ENCODE measurements at places on chromosomes 2 and 18.

- DNase-seq, result no peak
These were observed 117.3 kb upstream of the HNMT start for GRCh38 chr2:137846993-137847392.

DNA sequence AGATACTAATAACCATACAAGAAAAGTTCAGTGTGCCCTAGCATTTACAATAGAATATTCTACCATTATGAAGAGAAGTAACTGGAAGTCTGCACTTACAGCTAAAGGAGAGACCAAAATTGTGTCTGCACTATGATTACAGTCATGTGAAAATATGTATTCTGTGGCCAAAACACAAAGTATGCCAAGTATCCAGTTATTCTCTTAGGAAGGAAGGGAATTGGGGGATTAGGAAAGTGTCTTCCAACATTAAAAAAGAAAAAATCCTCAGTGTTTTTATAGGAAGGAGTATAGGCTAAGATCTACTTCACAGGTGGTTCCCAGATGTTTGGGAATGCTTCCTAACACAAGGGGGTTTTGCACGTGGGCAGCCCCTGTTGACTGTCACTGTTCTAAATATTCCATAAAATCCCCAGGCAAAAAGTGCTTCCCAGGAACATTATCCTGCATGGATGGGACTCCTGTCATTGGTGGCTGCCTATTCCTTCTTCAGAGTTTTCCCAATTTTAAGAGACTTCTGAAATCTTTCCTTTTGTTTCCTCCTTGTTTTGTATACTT is 180.2 kb upstream of the KLHL29 start:
- DNase-seq, result no peak

- no peak for DNase-seq
These were observed 15.4 kb downstream of the PECR start for GRCh38 chr2:216066230-216066629.

GRCh38 chr2:108266218-108266617 is 22.5 kb upstream of the SULT1C2 start:
- no peak for DNase-seq

GRCh38 chr2:199602896-199603717 is 145.4 kb upstream of the SATB2 start:
- no peak for DNase-seq

GRCh38 chr2:153986488-153987229 is 114.9 kb downstream of the GALNT13 start:
- DNase-seq, result no peak

- DNase-seq, result no peak
These were observed 353.1 kb downstream of the ARHGAP15 start for GRCh38 chr2:143482316-143482715.

DNA sequence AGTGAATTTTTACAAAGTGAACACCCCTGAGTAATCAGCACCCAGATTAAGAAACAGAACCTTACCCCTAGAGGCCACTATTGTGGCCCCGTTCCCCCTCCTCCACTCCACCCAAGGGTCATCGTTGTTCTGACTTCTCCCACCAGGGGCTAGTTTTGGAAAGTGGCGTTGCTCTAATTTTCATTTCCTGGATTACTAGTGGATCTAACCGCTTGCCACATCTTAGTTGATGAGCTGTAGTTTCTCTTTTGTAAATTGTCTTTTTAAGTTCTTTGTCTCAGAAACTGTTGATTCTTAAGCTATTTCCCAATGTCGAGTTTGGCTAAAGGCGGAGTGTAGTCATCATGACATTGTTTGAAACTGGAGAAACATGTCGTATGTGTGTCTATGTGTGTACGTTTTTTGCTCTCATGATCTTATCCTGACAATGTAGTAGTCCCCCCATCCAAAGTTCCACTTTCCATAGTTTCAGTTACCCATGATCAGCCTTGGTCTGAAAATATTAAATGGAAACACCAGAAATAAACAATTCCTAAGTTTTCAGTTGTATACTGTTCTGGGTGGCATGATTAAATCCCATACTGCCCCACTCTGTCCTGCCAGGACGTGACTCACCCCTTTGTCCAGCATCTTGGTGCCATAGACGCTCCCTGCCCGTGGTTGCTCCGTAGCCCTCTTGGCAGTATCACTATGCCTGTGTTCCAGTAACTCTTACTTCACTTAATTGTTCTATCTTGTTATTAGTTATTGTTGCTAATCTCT is 71.0 kb upstream of the SP3 start:
- no peak for DNase-seq

GRCh38 chr2:159034713-159035112 is 66.3 kb downstream of the TANC1 start:
- DNase-seq, result no peak

DNA sequence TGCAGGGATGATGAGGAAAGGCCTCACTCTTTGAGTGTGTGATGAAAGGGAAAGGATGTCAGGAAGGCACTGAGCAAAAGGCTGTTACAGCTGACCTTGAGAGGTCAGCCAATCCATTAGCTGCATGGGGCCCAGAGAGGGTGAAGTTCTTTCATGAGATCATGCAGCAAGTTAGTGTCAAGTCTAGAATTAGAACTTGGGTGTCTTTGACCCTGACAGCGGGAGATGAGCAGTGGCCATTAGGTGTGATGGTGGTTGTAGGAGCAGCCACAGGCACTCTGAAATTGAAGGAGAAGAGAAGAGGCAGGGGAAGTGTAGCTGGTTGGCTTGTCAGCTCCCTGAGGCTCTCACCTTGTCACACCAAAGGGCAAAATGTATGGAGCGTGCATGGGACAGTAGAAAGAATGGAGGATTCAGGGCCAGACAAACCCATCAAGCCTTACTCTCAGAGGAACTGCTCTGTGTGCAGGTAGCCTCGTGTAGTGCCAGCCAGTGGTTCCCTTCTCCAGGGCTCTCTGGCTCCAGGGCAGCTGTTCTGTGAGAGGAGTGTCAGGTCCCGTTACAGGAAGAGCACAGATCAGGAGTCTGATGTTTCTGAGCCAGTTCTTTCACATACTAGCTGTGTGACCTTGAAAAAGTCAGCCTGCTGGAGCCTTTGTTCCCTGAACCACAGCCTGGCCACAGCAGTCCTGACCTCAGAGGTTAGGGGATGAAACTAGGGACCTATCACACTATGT is 35.9 kb downstream of the MAP4K4 start:
- no peak for DNase-seq

- no peak for DNase-seq
These were observed 757.6 kb downstream of the NR4A2 start for GRCh38 chr2:155574941-155575340.

GRCh38 chr2:1306014-1306686 is 107.1 kb upstream of the TPO start:
- no peak for DNase-seq

- no peak for DNase-seq
These were observed 60.2 kb downstream of the RND3 start for GRCh38 chr2:150427298-150427697.

DNA sequence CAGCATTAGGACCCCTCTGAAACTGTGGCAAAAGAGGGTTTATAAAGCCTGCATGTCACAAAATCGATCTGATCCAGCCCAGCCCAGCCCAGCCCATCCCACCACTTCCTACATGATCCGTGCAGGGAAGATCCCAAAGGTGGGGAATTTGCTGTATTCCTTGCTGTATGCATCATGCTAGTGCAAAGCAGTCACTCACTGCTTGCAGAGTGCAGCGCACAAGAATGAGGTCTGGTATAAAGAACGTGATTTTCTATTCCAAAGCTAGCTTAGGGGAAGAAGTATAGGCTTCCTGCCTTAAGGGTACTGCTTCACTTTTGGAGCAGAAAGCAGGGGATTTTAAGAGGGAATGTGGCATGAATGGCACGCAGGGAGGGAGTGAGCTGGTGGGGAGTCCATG is 18.9 kb upstream of the SERPINB11 start:
- DNase-seq, result no peak

- no peak for DNase-seq
These were observed 189.9 kb downstream of the SLC4A10 start for GRCh38 chr2:161814008-161814660.

- DNase-seq, result no peak
These were observed 81.6 kb downstream of the ASAP2 start for GRCh38 chr2:9288233-9288632.

DNA sequence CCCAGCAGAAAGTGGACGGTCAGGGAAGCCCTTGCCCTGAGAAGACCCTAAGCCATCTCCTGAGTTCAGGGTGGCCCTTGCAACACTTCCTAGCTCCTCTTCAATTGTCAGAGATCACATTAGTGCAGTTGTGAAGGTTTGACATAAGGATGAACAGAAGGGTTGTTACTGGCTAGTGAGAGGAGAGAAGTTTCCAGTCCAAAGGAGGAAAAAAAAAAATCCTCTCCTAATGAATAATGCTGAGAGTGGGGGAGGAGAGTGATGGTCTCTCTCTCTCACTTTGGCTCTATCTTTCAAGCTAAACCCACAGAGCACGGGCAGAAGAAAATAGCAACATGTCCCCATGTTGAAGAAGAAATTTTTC is 819.9 kb downstream of the BCL11A start:
- DNase-seq, result no peak

DNA sequence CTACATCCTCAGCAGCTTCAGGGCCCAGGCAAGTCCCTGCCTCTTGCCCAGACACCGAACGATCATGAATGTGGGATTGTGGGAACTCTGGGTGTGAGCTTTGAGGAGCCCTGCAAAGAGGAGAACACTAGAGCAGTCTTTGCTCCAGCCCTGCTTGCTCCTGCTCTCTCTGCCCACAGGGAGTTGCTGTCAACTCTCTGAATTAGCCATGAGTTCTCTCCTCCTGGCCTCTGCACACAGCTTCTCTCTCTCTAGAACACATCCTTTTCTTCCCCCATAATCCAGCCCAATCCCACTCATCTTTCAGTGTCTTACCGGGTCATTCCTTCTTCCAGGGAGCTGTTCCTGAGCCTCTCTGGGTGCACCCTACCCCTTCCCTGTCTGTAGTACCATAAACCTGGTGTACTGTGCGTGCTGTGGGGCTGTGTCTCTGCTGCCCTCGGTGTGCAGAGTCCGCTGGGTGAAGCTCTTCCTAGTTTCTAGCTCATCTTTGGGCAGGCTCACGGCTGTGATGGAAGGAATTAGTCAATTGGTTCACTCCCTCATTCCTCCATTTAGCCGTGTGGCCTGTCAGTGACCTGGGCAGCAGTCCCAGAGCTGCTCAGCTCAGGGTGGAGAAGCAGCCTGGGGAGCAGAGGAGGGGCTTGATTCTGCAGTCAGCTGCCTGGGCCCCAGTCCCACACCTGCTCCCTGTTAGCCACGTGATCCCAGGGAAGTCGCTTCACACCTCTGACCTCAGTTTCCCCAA is 132.9 kb upstream of the HDAC4 start:
- no peak for DNase-seq

GRCh38 chr18:47809420-47809819 is 121.0 kb downstream of the SMAD2 start:
- DNase-seq, result no peak

GRCh38 chr2:238067939-238068338 is 7.1 kb downstream of the SCLY start:
- DNase-seq, result no peak

DNA sequence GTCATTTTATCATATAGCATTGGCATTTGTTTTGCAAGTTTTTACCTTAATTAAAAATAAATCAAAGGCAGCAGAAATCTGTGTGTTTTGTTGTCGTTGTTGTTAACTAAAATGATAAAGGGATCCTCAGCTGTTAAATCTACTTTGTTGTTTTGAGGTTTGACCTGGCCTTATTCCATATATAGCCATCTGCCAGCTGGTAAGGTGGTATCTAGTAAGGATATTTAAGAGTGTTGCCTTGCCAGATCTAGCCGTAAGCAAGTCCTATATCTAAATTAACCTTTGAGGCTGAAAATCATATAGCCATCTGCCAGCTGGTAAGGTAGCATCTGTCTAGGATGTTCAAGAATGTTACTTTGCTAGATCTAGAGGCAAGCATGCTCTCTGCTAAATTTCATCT is 56.6 kb downstream of the BMPR2 start:
- no peak for DNase-seq

GRCh38 chr18:45871431-45872084 is 46.1 kb downstream of the SIGLEC15 start:
- DNase-seq, result no peak

- DNase-seq, result no peak
These were observed 43.8 kb downstream of the MYO1B start for GRCh38 chr2:191289049-191289448.

GRCh38 chr2:239258248-239258647 is 142.6 kb downstream of the HDAC4 start:
- DNase-seq, result no peak

GRCh38 chr18:45231617-45232016 is 383.7 kb upstream of the SLC14A2 start:
- DNase-seq, result no peak

DNA sequence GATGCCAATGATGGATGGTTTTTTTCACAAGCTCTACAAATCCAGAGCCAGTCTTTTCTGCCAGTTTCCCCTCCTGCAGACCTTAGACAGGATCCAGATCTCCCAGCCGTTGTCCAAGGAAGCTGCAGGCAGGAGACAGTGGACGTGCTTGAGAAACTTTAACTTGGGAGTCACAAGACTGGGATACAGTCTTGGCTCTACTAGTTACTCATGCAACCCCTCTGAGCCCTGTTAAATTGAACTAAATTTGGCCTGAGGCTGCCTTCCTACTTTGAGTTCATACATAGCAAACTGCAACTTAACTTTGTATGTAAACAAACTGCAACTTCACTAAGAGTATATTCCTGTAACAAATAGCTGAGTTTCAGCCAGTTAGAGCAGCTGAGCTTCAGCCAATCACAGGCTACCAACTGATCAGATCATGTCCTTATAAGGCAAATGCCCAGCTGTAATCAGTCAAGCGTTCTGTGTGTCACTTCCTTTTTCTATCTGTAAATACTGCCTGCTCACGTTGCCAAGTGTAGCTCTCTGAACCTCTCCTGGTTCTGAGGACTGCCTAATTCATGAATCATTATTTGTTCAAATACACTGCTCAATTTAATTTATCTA is 140.9 kb downstream of the CAPN13 start:
- peak; percentile 38 for DNase-seq

- no peak for DNase-seq
These were observed 39.1 kb downstream of the ATOH8 start for GRCh38 chr2:85792783-85793441.

DNA sequence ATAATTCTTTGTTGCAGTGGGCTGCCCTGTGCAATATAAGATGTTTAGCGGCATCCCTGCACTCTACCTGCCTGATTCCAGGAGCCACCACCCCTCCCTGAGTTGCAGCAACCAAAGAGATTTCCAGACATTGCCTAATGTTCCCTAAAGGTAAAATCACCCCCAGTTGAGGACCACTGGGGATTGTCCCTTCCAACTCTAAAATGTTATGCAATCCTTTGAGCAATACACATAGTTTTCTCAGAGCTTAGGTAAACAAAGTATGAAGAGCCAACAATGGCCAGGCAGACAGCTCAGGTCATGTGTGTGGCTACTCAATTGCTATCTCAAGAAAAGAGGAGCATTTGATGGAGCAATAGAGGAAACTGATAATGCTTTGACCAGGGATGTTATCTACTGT is 87.0 kb downstream of the XDH start:
- DNase-seq, result no peak

GRCh38 chr2:216698293-216698692 is 2.9 kb upstream of the IGFBP5 start:
- DNase-seq, result no peak

GRCh38 chr2:38960609-38961320 is 71.1 kb downstream of the ARHGEF33 start:
- DNase-seq, result no peak

Measured in GM12864 (cell line).